CD4-positive, alpha-beta T cell treated with Interleukin-15 for 4 hours (primary cell): ENCODE measurements at places on chromosomes 3 and 15.

DNA sequence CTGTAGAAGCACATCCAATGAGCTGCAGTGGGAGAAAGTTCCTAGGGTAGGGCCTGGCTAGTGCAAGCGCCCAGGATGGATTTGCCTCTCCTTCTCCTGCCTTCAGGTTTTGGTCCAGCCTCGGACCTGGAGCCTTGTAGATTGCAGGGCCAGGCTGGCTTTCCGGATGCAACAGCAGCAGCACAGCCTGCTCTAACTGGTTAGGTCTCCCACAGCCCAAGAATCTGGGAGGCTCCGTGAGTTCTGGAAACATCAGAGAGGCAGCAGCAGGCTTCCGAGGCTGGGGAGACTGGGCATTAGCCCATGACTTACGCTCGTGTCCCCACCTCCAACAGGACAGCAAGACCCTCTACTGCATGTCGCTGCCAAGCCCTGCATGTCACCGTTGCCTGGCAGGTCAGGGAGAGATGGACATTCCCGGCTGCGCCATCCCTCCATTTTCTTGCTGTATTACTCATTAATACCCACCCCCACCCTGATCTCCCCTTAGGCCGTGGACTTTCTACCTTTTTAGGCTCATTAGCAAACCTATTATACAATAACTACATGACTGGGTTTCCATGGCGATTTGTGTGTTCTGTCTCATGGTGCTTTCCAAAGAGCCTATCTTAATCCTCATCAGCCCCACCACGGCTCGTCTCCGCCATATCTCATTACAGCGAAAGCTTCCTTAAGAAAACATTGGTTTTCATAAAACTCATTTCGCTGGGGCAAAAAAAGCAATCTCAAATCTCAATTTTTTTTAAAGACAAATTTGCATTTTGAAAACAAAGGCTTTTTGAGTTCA lies 40.9 kb upstream of the RGMA start:
- DNase-seq: no peak

- DNase-seq: no peak
Measured at GRCh38 chr3:155504682-155505081, 211.2 kb upstream of the STRIT1 start.

DNA sequence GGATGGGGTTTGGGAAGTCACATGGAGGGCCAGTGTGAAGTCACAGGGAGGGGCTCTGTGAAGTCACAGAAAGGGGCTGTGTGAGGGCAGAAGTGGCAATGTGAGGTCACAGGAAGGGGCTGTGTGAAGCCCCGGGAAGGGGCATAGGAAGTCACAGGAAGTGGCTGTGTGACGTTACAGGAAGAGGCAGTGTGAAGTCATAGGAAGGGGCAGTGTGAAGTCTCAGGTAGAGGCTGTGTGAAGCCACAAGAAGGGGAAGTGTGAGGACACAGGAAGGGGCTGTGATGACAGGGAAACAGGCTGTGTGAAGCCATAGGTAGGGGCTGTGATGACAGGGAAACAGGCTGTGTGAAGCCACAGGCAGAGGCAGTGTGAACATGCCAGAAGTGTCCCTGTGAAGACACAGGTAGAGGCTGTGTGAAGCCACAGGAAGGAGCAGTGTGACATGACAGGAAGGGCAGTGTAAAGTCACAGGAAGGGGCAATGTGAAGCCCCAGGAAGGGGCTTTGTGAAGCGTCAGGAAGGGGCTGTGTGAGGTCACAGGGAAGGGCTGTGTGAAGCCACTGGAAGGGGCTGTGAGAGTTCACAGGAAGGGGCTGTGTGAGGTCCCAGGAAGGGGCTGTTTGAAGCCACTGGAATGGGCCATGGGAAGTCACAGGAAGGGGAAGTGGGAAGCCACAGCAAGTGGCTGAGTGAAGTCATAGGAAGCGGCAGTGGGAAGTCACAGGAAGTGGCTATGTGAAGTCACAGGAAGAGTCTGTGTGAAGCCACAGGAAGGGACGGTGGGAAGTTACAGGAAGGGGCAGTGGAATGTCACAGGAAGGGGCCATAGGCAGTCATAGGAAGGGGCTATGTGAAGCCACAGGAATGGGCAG lies 37.1 kb downstream of the GASK1A start:
- DNase-seq: no peak

DNA sequence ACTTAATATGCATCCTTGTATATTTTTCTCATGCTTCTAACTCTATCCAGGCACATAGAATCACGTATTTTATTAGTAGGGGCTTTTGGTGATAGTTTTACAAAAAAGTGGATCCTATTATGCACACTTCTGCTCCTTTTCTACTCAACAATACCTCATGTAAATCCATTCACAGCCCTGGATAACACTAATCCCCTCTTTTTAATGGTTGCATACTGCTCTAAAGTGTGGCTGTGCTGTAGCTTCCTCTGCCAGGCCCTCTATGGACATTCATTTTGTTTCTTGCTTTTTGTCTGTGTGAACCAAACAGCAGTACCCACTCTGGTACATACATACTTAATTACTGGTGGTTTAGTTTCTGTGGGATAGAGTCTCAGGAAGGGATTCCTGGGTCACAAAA lies 51.3 kb upstream of the SCAANT1 start:
- no peak for DNase-seq
